Stimulated activated CD4-positive, alpha-beta T cell treated with anti-CD3 and anti-CD28 coated beads, Interleukin-15, amount 100 ng/mL, for 1 hour (primary cell): ENCODE measurements at places on chromosomes 2 and 18.
A peak's percentile ranks its signal among the peaks of the same experiment; 100 is the strongest.

GRCh38 chr18:46335534-46336101 is 231.4 kb downstream of the HAUS1 start:
- DNase-seq = no peak

- DNase-seq = no peak
Observed at GRCh38 chr2:48039209-48039990, 133.1 kb upstream of the FBXO11 start.

DNA sequence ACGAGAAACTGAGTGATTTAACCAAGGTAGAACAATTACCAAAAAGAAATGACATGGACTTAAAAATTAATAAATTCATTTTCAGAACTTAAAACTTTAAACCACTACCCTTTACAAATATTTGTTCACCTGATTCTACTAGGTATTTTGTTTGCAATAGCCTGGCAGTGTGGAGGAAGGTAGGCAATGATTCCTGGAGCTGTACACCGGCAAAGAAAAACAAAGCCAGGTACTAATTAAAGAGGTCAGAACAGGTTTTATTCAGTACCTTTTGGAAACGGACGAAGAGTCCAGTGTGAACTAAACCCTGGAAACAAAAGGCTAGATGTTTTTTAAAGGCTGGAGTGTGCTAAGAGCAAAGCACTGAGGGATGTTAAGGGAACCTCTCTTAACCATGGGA is 561.3 kb upstream of the FSHR start:
- no peak for DNase-seq

DNA sequence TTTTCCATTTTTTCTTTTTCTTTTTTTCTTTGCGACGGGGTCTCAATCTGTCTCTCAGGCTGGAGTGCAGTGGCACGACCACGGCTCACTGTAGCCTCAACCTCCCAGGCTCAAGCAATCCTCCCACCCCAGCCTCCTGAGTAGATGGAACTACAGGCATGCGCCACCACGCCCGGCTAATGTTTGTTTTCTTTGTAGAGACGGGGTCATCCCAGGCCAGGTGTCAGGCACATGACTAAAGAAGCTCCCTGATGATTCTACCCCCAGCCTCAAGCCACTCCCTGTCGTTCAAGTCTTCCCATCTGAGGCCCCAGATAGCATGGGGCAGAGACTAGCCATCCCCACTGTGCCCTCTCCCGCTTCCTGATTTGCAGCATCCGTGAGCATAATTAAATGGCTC is 9.8 kb upstream of the FZD5 start:
- no peak for DNase-seq

- DNase-seq = no peak
Observed at GRCh38 chr2:75253526-75253925, 54.2 kb upstream of the TACR1 start.

- DNase-seq = no peak
Observed at GRCh38 chr2:96594691-96595152, 43.4 kb downstream of the KANSL3 start.

DNA sequence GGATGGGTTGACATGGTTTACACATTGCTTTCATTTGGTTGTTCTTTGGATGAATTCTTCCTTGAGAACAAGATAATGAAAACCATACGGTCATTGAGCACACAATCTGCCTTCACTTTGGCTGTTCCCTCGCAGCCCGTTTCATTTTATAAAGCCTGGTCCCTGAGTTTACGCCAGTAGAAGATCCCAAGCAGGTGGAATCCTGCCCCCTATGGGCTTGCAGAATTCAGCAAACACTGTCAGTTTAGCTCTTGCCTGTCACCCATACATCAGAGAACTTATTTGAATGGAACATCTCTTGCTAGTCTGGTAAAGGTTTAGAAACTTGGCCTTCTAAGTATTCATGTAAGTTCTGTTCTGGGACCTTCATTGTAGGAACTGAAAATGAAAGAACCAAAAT is 666.4 kb upstream of the ZEB2 start:
- DNase-seq = no peak

DNA sequence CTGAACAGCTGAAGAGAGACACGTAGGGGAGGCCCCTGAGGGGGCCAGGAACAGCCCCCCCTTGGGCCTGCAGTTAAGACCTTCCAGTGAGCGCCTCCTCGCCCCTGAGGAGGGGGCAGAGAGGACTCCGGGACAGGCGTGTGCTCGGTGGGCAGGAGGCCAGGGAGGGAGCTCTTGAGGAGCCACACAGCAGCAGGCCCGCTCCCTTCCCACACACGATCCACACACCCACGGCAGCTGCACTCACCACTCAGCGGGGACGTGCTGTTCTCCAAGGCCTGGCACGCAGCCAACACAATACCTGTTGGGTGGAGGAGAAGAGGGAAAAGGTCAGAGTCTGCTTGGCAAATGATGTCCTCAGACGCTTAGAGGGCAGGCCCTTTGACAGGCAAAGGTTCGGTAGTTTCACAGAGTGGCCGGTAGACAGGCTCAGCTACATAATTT is 39.0 kb downstream of the TGFA start:
- DNase-seq = no peak

- DNase-seq = no peak
Observed at GRCh38 chr2:10087360-10087759, 7.1 kb upstream of the CYS1 start.

DNA sequence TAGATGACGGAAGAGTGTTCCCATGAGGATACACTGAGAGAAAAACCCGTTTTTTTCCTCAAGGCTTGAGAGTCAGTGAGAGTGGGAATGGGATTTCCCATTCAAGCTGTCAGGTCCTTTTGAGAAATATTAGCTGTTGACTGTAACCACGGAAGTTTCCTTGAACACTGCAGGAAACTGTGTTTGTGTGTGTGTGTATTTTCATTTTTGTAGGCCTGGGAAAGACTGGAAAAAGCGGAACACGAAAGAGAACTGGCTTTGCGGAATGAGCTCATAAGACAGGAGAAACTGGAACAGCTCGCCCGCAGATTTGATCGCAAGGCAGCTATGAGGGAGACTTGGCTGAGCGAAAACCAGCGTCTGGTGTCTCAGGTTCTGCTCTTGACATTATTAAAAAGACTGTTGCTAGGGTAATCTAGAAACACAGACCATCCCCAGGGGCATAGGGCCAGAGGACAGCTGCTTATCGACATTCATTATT is 98.8 kb upstream of the EML6 start:
- DNase-seq = no peak

DNA sequence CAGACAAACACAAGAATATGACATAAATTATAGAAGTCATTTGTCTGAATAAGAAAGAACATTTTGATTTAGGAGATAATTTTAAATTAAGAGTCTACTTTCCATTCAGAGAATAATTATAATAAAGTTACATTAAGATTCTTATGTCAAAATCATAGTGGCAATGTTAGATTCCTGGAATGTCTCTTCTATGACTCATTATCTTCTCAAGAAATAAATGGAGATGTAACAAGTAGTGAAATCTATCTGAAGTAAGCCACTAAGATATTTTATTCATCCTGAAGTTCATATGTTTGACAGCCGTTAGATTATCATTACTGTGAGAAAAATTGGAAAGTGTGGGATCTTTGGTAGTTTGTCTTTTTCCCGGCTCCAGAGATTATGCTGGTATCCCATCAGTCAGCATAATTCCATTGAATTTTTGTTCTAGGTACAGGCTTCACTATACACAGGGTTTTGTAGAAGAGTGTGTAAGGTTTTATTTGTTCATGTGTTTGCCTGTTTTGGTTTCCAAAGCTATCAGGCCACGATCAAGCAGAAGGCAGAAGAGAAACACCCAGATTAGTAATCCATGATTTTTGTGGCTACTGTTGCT is 1246.6 kb upstream of the LRRTM1 start:
- no peak for DNase-seq

DNA sequence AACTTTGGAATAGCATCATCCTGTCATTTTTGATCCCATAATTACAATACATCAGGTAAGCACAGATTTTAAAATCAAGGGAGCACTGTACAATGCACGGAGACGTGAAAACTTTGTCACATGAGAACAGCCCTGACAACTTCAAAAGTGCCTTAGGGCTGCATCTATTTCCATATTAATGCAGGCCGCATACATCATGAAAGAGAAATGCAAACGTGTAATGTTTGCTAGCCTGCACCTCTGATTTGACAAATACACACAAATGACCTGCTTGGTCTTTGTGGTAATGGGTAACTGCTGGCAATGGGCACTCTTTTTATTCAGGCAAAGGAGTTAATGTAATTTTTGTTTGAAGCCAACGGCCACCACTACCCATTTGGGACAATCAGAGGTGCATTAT is 202.0 kb upstream of the EPHA4 start:
- no peak for DNase-seq

DNA sequence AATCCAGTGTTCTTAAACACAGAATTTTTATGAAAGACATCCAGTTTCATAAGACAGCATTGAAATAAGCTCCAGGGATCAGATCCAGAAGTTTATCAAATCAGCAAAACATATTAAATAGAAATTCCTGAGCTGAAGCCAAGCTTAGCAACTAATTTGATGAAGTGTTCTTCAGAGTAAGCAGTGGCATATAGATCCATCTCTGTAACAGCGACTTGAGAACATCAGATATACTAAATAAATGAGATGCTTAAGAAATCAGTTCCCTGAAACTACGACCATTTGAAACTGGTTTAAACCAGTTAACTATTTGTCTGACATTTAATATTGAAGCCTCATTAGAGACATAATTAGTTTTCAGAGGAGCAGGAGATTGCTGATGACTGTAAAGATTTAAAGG is 34.1 kb downstream of the PPP1R1C start:
- DNase-seq = no peak

DNA sequence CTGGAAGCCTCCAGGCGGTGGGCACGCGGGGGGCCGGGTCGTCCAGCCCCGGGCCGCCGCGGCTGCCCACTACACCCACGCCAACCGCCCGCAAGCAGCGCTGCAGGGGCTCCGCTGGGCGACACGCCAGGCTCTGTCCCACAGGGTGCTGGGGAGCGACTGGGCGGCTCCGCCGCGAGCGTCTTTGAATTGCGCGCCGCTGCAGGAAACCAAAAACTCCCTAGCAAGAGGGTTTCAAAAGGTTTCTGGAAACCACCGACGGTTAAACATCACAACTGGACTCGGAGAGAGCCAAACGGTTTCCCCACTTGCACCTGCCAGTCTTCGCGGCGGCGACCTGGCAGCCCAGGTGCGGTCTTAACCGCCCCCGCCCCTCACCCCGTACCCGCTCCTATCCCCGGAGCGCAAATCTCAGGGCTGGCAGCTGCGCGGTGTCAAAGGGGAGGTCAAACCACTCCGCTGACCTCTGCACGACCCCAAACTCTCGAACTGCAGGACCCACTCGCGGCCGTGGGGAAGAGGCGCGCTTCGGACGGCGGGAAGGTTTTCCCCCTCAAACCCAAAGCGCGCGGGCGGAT is 1.0 kb downstream of the CXCR4 start:
- DNase-seq = peak; percentile 36

DNA sequence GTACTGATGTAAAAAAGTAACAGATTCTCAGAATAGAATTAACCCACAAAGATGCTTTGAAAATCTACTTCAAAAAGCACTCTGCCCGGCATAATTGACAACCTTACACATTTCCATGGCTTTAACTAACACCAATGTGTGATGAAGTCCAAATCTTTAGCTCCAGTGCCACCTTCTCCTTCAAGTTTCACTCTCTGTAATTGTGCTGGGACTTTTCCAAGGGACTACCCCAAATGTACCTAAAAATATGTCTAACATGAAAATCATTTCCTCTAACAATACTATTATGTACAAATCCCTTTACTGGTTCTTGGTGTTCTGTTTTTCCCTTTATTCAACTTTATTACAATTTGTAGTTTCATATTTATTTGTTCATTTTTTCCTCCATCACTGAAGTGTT is 20.6 kb upstream of the UBE2E3 start:
- no peak for DNase-seq

DNA sequence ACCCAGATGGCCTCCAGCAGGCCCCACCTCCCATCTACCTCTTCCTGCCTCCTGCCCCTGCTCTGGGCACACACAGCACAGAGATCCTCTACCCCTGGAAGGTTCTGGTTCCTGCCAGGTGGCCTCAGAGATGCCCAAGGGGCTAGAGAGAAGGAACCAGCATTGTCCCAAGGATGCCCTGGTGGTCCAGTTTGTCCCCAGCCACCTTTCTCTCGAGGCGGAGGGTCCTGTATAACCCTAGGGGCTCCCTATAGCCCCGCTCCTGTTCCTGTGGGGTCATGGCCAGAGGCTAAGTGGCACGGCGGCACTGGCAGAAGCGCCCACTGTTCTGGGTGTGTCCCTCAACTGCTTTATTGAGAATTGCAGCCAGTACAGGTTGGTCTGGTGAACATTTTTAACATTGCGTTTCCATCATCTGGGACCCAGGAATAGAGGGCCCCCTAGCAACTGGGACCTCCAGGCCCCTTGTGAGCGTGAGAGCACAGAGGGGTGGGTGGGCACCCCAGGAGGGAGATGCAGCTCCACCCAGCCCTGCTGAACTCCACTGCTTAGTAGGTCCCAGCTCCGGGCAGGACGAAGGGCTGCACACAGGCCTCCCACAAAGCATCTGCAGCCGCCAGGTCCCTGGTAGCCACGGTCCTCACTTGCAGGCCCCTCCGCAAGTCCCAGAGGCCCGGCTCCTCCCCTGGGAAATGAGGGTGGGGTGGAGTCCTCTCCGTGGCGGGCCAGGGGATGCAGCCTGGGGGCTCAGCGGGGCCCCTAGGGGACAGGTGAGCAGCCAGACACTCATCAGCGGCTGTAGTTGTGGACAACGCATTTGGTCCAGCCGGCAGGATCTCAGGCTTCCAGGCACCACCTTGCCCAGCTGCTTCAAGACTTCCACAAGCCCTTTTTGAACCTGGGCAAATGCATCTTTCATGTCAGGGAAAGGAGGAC is 33.1 kb downstream of the GPC1 start:
- DNase-seq = no peak

DNA sequence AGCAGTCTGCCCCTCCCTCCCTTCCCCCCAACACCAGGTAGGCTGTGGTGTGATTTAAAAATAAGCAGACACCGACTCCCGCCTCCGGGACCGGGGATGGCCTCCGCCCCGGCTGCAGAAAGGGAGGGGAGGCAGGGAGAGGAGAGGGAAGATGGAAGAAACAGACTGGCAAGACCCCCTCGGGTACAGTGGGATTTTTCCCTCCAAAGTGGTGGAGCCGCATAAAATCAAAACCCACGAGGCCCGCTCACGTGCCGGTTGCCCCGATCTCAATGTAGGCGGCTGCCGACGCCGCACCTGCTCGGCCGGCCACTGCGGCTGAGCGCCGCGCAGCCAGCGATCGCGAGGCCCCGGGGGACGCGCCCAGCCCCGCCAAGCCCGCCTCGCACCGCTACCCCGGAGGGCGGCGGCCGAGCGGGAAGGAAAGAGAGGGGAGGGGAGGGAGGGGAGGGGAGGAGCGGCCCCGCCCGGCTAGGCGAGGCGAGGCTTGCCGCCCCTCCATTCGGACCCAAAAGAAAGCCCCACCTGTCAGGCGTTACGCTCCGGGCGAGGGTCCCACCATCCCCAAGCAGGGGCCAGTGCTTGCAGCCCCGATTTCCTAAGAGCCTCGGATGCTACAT is 811 bp downstream of the ADD2 start:
- DNase-seq = no peak

- DNase-seq = no peak
Observed at GRCh38 chr18:48990481-48991318, 39.9 kb upstream of the SMAD7 start.
